CD4-positive, alpha-beta T cell (primary cell): ENCODE measurements at places on chromosomes 11 and 22. TPM values are rescaled to one million over a fixed set of nuclear protein-coding genes. Genes with fewer than 3 reads are reported as not detected.

RNASEH2C gene
- 25.9 TPM for total RNA-seq

DNA sequence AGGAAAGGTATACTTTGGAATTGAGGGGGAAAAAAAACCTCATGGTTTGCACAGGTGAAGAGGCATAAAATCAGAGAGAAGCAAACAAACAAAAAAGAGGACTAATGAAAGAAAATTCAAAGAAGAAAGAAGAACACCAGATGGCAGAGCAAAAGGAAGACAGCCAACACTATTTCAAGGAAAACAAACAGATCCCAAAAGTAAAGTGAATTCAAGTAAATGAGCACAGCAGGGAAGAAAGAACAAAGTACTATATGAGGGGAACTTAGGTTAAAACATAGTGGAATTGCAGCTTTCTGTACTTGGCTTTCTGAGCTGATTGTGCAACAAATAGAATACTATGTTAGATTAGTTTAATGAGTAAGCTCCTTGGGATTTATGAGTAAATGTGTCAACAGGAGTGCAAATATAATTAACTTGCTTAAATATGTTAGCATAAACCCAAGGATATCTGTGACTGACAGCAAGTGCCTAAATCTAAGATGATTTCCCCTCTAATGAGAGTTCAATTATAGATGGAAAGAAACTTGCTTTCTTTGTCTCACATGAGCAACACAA lies 404.6 kb upstream of the CNTN5 start:
- DNase-seq = no peak
- no peaks in the 10 kb centered on the region for H3K36me3 ChIP-seq
- no peaks in the 10 kb centered on the region for H3K27me3 ChIP-seq
- H3K4me3 ChIP-seq = no peak overlapping the region

DNA sequence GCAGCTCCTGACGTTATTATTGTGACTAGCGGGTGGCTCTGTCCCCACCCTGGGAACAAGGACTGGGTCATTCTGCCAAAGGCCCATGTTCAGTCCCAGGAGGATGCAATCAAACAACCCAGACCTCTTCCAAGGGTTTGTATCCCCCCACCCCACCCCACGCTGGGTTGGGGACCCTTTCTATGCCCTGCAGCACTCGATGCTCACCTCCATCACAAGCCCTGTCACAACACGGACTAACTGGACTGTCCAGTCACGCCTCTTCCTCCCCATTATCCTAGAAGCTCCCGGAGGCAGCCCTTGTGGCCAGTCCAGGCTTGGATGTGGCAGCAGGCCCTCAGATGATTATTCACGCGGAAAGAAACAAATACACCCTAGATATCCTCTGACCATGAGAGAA lies 3.7 kb downstream of the SHANK2 start:
- H3K4me1 ChIP-seq = no peaks in the 10 kb centered on the region
- DNase-seq = no peak
- no peaks in the 10 kb centered on the region for H3K36me3 ChIP-seq
- H3K4me3 ChIP-seq = no peak overlapping the region

- no peak overlapping the region for H3K4me3 ChIP-seq
- H3K4me1 ChIP-seq = no peaks in the 10 kb centered on the region
- DNase-seq = no peak
- no peaks in the 10 kb centered on the region for H3K27me3 ChIP-seq
These were observed 275.6 kb downstream of the GRM5 start for GRCh38 chr11:88790182-88790581.

GRCh38 chr11:78641541-78641940 lies 66.9 kb upstream of the NARS2 start:
- peaks cover 2% of the 10 kb centered on the region for H3K4me1 ChIP-seq
- H3K4me3 ChIP-seq = no peak overlapping the region
- no peak for DNase-seq
- no peaks in the 10 kb centered on the region for H3K36me3 ChIP-seq

CABP4 gene
- total RNA-seq = 8.5 TPM

DNA sequence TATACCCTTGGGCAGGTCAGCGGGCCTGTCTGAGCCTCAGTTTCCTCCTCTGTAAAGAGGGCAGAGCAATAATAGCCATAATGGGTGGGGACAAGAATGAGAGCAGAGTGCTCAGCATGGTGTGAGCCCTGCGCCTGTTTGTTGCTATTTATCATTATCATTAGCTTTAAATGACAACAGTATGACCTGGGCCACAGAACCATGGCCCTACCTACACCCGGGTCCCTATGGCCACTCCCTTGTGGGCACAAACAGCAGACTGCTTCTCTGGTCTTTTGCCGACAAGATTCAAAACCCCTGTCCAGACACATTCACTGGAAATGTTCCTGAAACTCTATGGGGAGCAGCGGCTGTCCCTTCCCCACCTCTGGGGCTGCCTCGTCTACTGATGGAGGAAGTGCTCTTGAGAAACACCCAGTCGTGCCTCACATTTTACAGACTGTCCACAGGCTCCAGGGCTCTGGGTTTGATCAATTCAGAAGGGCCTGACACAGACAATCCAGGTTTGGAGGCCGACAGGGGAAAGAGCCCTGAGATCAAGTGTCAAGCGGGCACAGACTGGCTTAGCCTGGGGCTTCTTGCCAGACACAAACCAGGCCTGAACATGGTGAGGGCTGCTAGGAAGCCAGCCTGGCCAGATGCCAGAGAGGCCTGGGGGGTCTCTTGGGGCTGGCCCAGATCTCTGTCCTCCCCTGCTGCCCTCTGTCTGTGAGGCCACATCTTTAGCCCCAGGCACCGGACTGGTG lies 112.5 kb upstream of the CD82 start:
- H3K27ac ChIP-seq = no peak overlapping the region
- H3K4me3 ChIP-seq = no peak overlapping the region

C11orf87 gene
- total RNA-seq = not detected

DNA sequence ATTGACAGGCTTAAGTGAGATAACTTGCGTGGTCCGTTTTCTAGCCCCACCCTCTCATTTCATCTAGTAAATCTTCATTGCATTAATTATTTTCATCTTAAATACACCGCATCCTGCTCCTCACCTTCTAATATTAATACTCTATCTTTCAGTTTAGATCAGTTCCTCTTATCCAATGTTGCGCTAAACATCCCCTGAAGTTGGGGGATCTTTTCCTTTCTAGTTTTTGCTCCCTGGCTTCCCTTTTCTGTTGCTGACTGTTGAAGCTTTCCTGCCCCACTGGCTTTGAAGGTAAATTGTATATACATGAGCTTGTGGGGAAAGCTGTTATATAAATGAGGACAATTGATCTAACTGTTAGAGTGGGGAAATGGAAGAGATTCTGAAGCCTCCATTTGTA lies 7.2 kb downstream of the CAT start:
- DNase-seq = no peak
- H3K27ac ChIP-seq = no peak overlapping the region
- peaks cover 16% of the 10 kb centered on the region for H3K4me1 ChIP-seq
- H3K27me3 ChIP-seq = no peaks in the 10 kb centered on the region

GRCh38 chr22:40258501-40258915 lies 80.8 kb downstream of the TNRC6B start:
- peaks cover 35% of the 10 kb centered on the region for H3K36me3 ChIP-seq
- H3K4me1 ChIP-seq = peaks cover 50% of the 10 kb centered on the region
- H3K27ac ChIP-seq = peak overlapping the region; percentile 18
- no peaks in the 10 kb centered on the region for H3K27me3 ChIP-seq

HEPN1 gene
- total RNA-seq = not detected

GRCh38 chr11:47160753-47161133 lies 15.9 kb downstream of the ARFGAP2 start:
- H3K4me1 ChIP-seq = peaks cover 11% of the 10 kb centered on the region
- H3K27me3 ChIP-seq = no peaks in the 10 kb centered on the region
- DNase-seq = no peak
- peaks cover 23% of the 10 kb centered on the region for H3K36me3 ChIP-seq
- H3K27ac ChIP-seq = no peak overlapping the region

GRCh38 chr11:95123556-95123955 lies 33.9 kb downstream of the ENDOD1 start:
- no peaks in the 10 kb centered on the region for H3K27me3 ChIP-seq
- H3K36me3 ChIP-seq = peaks cover 3% of the 10 kb centered on the region
- DNase-seq = no peak
- no peak overlapping the region for H3K4me3 ChIP-seq
- H3K27ac ChIP-seq = no peak overlapping the region
- H3K4me1 ChIP-seq = no peaks in the 10 kb centered on the region

CHRDL2 gene
- total RNA-seq = not detected

DNA sequence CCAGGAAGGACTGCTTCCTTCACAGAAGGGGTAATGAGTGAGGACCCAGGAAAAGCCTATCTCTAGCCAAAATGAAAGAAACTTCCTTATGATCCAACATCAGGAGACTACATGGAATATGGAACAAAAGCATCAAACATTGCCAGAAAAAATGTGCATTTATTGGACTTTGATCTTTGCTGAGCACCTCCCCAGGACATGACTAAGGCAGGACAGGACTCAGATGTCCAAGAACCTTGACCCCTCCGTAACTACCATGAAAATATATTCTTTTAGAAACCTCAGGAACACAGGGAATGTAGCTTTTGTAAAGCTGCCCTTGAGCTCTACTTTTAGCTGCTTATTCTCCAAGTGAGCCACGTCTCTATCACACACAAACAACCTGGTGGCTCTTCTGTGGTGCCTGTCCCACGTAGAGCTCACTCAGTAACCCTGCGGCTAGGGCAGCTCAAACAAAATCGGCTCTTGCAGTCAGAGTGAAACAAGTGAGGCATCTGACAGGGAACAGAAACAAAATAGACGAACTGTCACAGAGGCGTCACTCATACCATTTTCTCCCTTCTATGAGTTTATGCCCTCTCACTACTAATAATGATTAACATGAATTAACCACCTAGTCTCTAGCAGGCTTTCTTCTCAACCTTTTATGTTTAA lies 471.5 kb upstream of the API5 start:
- no peaks in the 10 kb centered on the region for H3K27me3 ChIP-seq
- H3K4me3 ChIP-seq = no peak overlapping the region
- no peak overlapping the region for H3K27ac ChIP-seq
- no peak for DNase-seq

DNA sequence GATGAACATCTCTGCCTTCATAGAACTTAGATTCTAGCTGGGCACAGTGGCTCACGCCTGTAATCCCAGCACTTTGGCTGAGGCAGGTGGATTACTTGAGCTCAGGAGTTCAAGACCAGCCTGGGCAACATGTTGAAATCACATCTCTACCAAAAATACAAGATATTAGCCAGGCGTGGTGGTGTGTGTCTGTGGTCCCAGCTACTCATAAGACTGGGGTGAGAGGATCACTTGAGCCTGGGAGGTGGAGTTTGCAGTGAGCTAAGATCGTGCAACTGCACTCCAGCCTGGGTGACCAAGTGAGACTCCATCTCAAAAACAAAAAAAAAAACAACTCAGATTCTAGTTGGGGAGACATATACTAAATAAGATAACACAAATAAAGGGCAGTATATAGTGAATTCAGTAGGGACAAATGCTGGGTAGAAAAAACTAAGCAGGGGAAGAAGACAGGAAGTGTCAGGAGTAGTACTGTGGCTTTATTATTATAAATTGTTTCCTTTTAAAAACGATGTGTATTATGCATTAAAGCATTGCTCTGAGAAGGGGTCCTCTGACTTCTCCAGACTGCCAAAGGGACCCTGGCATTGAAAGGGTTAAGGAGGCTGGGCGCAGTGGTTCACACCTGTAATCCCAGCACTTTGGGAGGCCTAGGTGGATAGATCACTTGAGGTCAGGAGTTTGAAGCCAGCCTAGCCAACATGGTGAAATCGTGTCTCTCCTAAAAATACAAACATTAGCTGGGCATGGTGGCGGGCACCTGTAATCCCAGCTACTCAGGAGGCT lies 46.7 kb downstream of the PACS1 start:
- DNase-seq = no peak
- peak overlapping the region; percentile 62 for H3K27ac ChIP-seq
- no peak overlapping the region for H3K4me3 ChIP-seq
- no peaks in the 10 kb centered on the region for H3K27me3 ChIP-seq
- H3K4me1 ChIP-seq = peaks cover 90% of the 10 kb centered on the region
- no peaks in the 10 kb centered on the region for H3K36me3 ChIP-seq

- no peaks in the 10 kb centered on the region for H3K27me3 ChIP-seq
- no peak for DNase-seq
- no peaks in the 10 kb centered on the region for H3K4me1 ChIP-seq
These were observed 44.3 kb downstream of the SCGB1A1 start for GRCh38 chr11:62463121-62463542.

- H3K27me3 ChIP-seq = no peaks in the 10 kb centered on the region
- H3K36me3 ChIP-seq = no peaks in the 10 kb centered on the region
- H3K27ac ChIP-seq = no peak overlapping the region
- no peak overlapping the region for H3K4me3 ChIP-seq
These were observed 15.2 kb upstream of the FCHSD2 start for GRCh38 chr11:73157101-73158010.

- no peak overlapping the region for H3K27ac ChIP-seq
- DNase-seq = no peak
- H3K27me3 ChIP-seq = no peaks in the 10 kb centered on the region
These were observed 1272.8 kb downstream of the LRRC4C start for GRCh38 chr11:40186437-40187263.

GAB4 gene
- not detected for total RNA-seq

DNA sequence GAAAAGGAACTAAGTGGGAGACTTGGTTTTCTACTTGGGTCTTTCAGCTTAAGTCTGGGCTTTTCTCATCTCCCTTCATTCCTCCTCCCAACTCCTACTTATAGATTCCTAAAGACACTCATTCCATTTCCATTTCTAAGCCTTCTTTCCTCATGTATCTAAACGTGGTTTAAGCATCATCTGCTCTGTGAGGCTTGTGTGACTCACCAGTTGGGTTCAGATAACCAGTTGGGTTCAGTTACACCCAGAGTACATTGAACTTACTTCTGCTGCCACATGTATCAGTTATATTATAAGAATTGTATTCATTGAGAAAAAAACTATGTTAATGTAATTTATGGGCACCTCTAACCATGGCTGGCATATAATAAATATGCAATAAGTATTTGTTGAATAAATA lies 831.2 kb upstream of the CCDC90B start:
- H3K36me3 ChIP-seq = no peaks in the 10 kb centered on the region
- no peak overlapping the region for H3K27ac ChIP-seq
- DNase-seq = no peak

GRCh38 chr11:83310718-83311117 lies 24.6 kb upstream of the CCDC90B start:
- H3K27ac ChIP-seq = no peak overlapping the region
- H3K36me3 ChIP-seq = no peaks in the 10 kb centered on the region
- no peak for DNase-seq
- H3K4me1 ChIP-seq = no peaks in the 10 kb centered on the region

- DNase-seq = no peak
- H3K27me3 ChIP-seq = no peaks in the 10 kb centered on the region
- H3K4me3 ChIP-seq = no peak overlapping the region
These were observed 274.2 kb downstream of the FAM76B start for GRCh38 chr11:95515371-95515770.

ARVCF gene
- 2.5 TPM for total RNA-seq

GRCh38 chr11:2576549-2576948 lies 123.2 kb downstream of the KCNQ1OT1 start:
- no peaks in the 10 kb centered on the region for H3K27me3 ChIP-seq
- no peak overlapping the region for H3K4me3 ChIP-seq
- no peak overlapping the region for H3K27ac ChIP-seq

PRR33 gene
- total RNA-seq = not detected

- H3K4me3 ChIP-seq = no peak within 1 kb of the TSS
- no peak for DNase-seq
- H3K36me3 ChIP-seq = no peaks in the 10 kb centered on the region
- no peaks in the 10 kb centered on the region for H3K27me3 ChIP-seq
- no peak within 1 kb of the TSS for H3K27ac ChIP-seq
These were observed at the start of gene CRYBB1 for GRCh38 chr22:26617271-26618199. Gene CRYBB1, minus strand, starts transcription at chr22:26618027. Its CDS starts 1,708 bp downstream, at chr22:26616319.
